ENCODE measurements at places on chromosomes 1 and 21.
A peak's percentile ranks its signal among the peaks of the same experiment; 100 is the strongest.

GRCh38 chr1:106277786-106278185 lies 778.7 kb upstream of the PRMT6 start:
- no peak for DNase-seq

DNA sequence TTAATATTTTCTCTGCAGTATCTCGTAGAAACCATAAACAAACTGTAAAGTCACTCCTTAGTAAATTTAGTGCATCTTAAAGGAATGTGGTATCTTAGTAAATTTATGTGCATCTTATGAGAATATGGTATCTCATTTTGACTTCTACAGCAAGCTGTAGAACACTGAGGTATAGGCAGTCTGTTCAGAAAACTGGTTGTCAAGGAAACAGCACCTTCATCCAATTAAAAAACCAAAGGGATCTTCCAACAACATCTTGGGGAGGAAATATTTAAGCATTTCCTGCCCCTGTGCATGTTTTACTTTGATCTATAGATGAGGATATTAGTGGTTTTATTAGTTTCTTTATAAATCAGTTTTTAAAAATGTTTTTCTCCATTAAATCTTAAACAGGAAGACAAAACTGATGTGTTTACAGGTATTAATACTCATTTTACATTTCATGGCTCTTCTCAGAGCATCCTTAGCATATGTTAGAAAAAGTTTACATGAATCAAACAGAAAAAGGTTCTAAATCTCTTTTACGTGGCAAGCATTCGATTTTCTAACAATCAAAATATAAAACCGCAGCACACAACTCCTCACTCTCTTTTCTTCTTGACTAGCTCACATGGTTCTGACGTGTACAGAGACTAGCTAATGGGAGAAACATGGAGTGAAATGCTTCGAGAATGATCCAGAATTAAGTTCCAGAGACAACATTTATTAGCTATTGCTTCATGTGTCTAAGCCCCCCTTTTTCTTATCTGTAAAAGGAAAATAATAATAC lies 668.8 kb downstream of the PTPRC start:
- DNase-seq, result no peak

GRCh38 chr21:41054018-41054578 lies 113.9 kb upstream of the BACE2 start:
- no peak for DNase-seq

DNA sequence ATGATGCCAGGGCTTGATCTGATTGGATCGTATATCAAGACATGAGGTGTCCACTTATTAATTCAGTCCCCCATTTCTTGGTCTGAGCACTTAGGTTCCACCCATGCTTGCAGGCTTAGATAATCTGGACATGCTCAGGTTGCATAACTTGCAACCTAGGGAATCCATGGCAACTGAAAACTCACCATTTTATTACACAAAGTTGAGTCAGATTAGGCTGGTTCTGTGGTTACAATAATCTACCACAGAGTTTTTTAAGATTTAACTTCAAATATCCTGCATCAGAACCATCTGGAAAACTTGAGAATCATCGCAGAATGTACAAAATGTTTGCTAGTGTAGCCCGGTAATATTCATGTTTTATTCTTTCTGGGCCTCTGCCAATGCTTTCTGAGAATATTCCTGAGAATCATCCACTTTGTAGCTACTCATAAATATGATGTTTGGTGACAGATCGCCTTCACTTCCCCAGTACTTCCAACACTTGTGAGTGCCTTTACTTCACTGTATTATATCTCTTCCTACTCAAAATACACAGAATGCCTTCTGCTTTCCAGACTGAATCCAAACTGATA lies 707.2 kb upstream of the ADAMTS5 start:
- no peak for DNase-seq

DNA sequence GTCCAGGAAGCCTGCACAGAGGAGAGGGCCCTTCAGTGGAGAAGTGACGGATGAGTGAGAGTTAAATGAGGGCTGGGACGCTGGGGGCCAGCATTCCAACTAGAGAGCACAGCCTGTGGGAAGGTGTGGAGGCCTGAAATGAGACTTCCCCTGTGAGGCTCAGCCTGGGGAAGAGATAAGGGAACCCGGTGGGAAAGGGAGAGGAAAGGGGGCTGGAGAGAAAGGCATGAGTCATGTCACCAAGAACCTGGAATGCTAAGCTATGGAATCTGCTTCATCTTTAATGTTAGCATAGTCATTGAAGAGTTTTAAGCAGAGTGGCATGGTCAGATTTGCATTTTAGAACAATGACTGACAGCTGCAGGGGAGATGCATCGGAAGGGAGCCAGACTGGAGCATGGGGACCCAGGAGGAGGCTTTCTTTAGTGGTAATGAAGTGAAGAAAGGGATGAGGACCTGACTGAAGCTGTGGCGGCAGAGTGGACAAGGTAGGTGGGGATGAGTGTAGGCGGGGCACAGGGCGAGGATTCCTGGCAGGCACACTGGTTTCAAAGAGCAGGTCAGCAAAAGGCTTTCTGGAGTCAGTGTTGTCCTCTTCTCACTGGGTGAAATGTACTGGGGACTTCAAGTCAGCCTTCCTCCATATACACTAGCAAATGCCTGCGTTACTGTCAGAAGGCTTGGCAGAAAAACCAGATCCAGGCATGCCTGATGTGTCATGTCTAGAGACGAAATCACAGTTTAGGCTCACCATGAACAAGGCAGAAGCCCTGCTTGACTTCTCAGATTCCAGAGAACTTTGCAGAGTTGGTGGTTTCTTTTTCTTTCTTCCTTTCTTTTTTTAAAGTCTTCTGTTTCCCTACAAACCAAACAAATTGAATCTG lies 8.0 kb downstream of the RGL1 start:
- DNase-seq, result no peak

DNA sequence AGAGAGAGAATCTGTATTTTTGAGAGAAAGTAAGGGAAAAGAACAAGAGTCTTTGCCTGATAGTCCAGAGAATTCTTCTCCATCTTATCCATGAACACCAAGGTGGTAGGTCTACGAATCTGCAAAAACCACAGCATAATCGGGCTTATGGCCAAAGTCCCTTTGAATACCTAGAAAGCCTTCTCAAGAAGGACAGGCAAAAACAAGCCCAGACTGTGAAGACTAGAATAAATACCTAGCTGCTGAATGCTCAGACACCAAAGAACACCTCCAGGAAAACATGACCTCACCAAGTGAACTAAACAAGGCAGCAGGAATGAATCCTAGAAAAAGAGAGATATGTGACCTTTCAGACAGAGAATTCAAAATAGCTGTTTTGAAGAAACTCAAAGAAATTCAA lies 79.2 kb downstream of the HFM1 start:
- DNase-seq, result no peak

- DNase-seq, result no peak
Measured at GRCh38 chr1:117138561-117138960, 17.0 kb upstream of the TRIM45 start.

GRCh38 chr1:219518168-219518906 lies 94.6 kb downstream of the ZC3H11B start:
- DNase-seq, result no peak

- DNase-seq, result peak; percentile 59
Measured at GRCh38 chr1:155078469-155079209, at the start of gene EFNA3. TSS of gene EFNA3 (plus strand) at chr1:155078837. CDS start at chr1:155078942, 105 bp downstream.

DNA sequence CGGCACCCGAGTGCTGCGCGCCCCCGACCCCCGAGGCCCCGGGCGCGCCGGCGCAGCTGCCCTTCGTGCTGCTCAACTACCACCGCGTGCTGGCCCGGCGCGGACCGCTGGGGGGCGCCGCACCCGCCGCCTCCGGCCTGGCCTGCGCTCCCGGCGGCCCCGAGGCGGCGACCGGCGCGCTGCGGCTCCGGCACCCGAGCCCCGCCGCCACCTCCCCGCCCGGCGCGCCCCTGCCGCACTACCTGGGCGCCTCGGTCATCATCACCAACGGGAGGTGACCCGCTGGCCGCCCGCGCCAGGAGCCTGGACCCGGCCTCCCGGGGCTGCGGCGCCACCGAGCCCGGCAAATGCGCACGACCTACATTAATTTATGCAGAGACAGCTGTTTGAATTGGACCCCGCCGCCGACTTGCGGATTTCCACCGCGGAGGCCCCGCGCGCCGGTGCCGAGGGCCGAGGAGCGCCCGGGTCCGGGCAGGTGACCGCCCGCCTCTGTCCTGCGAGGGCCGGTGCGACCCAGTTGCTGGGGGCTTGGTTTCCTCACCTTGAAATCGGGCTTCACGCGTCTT lies 49.0 kb downstream of the SIM2 start:
- peak; percentile 28 for DNase-seq

GRCh38 chr21:34775793-34776192 lies 107.0 kb downstream of the CLIC6 start:
- no peak for DNase-seq

GRCh38 chr1:163163881-163164582 lies 38.7 kb downstream of the RGS5 start:
- no peak for DNase-seq

GRCh38 chr1:14479865-14480264 lies 118.6 kb upstream of the KAZN start:
- DNase-seq, result no peak

DNA sequence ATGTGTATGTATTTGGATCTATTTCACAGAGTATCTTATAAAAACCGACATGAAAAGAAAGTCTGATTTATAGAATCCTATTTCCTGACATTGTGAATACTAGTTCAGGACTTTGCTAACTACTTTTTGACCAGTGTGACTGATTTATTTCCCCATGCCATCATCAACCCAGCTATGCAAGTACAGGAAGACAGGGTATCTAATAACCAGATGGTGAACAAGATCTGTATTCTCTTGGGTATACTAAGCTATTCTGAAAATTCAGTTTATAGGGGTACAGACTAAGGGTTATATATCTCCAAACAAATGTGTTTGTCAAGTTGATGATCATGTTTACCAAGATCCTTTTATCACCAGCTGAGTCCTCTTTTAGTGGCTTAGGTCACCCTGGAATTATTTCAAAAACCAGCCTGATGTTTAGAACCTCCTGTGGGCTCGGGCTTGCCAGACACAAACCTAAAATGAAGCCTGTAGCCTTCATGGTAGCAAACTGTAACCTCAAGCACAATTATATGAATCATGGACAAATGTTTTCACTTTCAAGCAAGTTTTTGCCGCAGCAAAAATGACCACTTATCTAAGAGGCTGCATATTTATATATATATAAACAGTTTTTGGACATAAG lies 185.1 kb downstream of the FGGY start:
- DNase-seq, result no peak

- no peak for DNase-seq
Measured at GRCh38 chr1:239558559-239558958, 172.2 kb downstream of the CHRM3 start.

DNA sequence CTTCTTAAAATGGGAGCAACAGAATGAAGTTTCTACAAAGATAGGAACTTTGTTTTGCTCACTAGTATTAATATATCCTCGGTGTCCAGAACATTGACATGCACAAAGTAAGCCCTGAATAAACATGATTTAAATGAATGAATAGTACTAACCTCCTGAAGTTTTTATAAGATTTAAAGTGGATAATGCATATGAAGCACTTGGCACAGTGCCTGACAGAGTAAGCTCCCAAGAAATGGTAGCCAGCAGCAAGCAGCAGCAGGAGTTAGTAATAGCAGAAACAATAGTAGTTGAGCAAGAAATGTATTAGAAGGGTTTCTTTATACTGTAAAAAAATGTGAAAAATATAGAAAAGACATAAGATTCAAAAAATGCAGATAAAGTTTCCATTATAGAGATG lies 258.1 kb upstream of the C1orf87 start:
- no peak for DNase-seq

- DNase-seq, result no peak
Measured at GRCh38 chr1:62926681-62927252, 142.8 kb downstream of the ATG4C start.

GRCh38 chr21:29296446-29296845 lies 2.3 kb upstream of the BACH1 start:
- DNase-seq, result no peak

DNA sequence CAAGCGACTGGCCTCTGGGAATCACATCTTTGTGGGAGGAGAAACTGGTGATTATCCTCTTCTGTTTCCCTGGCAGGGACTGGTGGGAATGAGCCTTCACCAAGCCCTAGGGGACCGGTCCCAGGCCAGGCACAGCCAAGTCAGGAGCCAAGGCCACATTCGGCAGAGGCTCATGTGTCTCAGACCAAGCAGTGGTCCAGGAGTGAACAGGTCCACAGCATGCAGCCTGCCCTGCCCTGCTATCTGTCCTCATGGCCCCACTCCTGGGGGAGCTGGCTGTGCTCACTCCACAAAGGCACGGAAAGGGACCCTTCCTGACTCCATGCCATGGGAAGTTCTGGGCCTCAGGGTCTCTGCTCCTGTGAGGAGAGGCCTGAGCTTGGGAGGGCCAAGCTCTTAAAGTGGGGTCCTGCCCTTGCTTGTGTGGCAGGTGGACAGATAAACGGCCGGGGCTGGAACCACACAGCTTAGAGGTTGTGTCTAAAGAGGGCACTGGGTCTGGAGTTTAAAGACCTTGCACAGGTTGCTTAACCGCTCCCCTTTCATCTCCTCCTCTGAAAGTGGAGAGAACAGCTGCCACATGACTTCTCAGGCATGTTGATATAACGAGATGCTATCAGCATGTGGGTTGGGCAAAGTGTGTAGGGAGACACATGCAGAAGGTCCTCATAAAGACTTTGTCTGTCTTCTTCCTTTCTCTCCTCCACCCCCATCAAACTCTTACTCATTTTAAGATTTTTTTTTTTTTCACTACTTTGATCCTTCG lies 57.5 kb downstream of the CASQ2 start:
- DNase-seq, result no peak

GRCh38 chr1:88883156-88883555 lies 8.2 kb downstream of the GTF2B start:
- DNase-seq, result no peak

GRCh38 chr1:147641291-147641690 lies 29.0 kb downstream of the ACP6 start:
- no peak for DNase-seq

GRCh38 chr1:57835620-57836019 lies 411.8 kb upstream of the DAB1 start:
- no peak for DNase-seq

- no peak for DNase-seq
Measured at GRCh38 chr1:209989525-209989924, 51.5 kb downstream of the SYT14 start.

DNA sequence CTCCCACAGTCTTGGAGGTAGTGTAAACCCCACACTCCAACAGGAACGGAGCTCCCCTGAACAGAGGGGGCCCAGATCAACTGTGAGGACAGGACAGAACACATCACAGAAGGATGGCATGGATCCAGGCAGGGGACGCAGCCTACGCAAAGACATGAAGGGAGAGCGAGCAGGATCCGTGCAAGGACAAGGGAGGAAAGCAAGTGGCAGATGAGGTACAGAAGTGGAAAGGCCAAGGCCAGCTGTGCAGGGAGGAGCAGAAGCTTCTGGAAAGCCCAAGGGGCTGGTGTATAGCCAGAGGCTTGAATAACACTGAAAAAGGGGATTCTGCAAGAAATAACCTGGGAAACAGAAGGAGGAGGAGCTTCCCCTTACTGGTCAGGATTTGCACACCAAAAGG lies 81.2 kb downstream of the SIPA1L2 start:
- no peak for DNase-seq

DNA sequence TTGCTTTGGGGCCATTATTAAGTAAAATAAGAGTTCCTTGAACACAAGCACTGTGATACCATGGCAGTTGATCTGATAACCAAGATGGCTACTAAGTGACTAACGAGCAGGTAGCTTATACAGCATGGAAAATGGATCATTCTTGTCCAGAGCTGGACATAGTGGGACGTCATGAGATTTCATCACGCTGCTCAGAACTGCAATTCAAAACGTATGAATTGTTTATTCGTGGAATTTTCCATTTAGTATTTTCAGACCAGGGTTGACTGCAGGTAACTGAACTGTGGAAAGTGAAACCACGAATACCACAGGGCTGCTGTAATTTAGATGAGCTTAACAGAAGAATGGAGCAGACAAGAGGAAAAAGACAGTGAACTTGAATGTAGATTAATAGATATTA lies 38.9 kb downstream of the CCDC18 start:
- DNase-seq, result no peak

GRCh38 chr1:159913451-159914192 lies 11.7 kb downstream of the TAGLN2 start:
- DNase-seq, result no peak
